ENCODE measurements at places on chromosomes 16 and 17. TPM values are rescaled to one million over a fixed set of nuclear protein-coding genes. Genes with fewer than 3 reads are reported as not detected.

The HSD17B1 gene
- total RNA-seq: 1.5 TPM

The SCRN2 gene
- total RNA-seq: 37.8 TPM

The PROCA1 gene
- total RNA-seq: 1.4 TPM

The TBC1D3E gene
- total RNA-seq: not detected

The CLEC18B gene
- total RNA-seq: 0.33 TPM

The TBC1D24 gene
- 8.6 TPM for total RNA-seq

The KRT24 gene
- not detected for total RNA-seq

The KRT40 gene
- total RNA-seq: not detected

The PPY gene
- total RNA-seq: not detected

The DPEP3 gene
- total RNA-seq: not detected

The UBE2G1 gene
- total RNA-seq: 98.1 TPM

The SLC5A10 gene
- total RNA-seq: 0.18 TPM

The HOXB7 gene
- total RNA-seq: 32.4 TPM

The ACAP1 gene
- 3.9 TPM for total RNA-seq

The ITGB4 gene
- 44.5 TPM for total RNA-seq

The MYH1 gene
- not detected for total RNA-seq

The ADAD2 gene
- not detected for total RNA-seq

The TAC4 gene
- not detected for total RNA-seq

The PRSS21 gene
- total RNA-seq: 0.39 TPM

The CCDC200 gene
- total RNA-seq: not detected

The CLEC3A gene
- total RNA-seq: not detected

The SDR42E2 gene
- not detected for total RNA-seq

The OR1A1 gene
- not detected for total RNA-seq

The TBC1D26 gene
- total RNA-seq: not detected

The NAGPA gene
- total RNA-seq: 19.1 TPM

The TMEM235 gene
- total RNA-seq: not detected

The FOXN1 gene
- 0.02 TPM for total RNA-seq

The SLC12A3 gene
- not detected for total RNA-seq

The RCVRN gene
- total RNA-seq: not detected

The KLHDC4 gene
- total RNA-seq: 38.2 TPM

The ANKRD40CL gene
- total RNA-seq: not detected

The KRTAP1-1 gene
- not detected for total RNA-seq

The GPR179 gene
- 0.02 TPM for total RNA-seq

Data from A549 treated with DMSO at 1 μM for 4 hours (cell line).